ENCODE measurements at places on chromosomes 1 and 21. TPM values are rescaled to one million over a fixed set of nuclear protein-coding genes. Genes with fewer than 3 reads are reported as not detected.

The CYP4Z1 gene
- total RNA-seq: 6.3 TPM

The WNT4 gene
- total RNA-seq: 1.0 TPM

DNA sequence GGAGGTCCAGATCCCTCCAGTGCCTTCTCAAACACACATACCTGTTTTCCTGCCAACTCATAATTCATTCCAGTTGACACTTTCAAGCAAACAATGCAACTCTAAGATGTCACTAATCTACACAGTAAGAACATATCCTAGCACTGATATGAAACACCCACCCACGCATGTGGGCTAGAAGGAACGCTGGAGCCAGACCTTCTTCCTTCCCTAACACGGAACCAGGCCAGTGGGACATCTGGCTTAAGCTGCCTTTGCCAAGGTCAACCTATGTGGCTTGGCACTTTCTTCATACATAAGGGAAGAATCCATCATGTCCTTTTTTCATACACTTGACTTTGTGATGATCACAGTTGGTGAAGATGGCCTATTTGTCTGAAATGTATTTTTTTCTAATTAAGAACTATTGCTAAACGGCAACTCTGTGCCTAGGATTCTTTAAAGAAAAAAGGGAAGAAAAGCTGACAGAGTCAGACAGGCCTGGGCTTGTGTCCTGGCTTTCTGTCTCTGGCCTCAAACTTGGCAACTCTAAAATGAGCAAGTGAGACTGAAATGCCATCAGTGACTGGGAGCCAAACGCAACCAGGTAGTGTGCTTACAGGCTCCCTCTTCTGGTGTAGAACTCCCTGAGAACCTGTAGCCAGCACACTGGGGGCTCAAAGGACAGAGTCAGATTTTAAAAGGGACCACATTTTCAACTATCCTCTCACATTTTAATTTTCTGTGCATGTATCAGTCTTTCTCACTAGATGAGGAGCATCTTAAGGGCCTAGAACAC, 92.6 kb upstream of the BEND5 start:
- DNase-seq: no peak

DNA sequence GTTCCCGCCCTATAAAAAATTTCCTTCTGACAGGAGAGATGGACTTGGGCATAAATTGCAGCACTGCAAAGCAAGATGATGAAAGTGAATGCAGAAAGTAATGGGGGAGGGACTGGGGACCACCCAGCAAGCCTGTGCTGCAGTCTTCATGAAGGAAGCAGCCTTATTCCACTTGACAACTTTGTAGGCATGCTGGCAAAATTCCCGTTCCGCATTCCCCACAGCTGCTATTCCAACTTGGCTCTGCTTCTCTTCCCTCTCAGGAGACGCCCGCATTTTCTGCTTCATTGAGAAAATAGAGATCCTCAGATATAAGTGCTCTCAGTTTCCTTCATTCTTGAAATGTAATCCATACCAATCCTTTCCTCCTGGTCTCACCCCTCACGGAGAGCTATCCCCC, 2.4 kb downstream of the HMGB4 start:
- no peak for DNase-seq

- DNase-seq: no peak
These were observed 7.2 kb downstream of the AGMAT start for GRCh38 chr1:15577691-15578090.

DNA sequence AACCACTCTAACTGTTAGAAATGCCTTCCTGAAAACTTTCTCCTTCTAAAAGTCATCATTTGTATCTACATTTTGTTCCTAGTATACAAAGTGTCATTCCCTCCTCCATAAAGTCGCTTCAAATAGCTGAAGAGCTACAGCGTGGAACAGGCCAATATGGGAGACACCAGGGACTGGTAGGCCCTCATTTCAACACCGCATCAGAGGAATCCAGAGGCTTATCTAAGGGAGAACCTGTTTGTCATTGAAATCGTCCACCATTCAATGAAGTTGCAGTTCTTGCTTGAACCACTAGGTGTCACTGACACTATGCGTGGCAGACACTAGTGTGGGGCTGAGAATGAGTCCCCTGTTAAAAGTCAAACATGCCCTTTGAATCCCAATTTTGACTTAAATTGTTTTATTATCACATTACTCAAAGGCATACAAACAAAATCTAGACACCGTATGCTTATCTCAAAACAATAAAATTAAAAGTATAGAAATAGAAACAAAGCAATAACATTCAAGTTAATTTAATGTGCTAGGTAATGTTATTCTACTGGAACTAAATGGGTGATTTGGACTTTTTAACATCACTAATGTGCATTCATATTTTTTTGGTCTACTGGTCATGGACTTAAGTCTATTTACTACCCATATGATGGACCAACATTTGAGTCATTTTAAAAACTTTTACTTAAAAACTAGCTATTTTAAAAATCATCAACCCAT, 182.3 kb downstream of the FCRL5 start:
- DNase-seq: no peak

The RGS16 gene
- 27.2 TPM for total RNA-seq

The SLAMF8 gene
- total RNA-seq: 33.6 TPM

DNA sequence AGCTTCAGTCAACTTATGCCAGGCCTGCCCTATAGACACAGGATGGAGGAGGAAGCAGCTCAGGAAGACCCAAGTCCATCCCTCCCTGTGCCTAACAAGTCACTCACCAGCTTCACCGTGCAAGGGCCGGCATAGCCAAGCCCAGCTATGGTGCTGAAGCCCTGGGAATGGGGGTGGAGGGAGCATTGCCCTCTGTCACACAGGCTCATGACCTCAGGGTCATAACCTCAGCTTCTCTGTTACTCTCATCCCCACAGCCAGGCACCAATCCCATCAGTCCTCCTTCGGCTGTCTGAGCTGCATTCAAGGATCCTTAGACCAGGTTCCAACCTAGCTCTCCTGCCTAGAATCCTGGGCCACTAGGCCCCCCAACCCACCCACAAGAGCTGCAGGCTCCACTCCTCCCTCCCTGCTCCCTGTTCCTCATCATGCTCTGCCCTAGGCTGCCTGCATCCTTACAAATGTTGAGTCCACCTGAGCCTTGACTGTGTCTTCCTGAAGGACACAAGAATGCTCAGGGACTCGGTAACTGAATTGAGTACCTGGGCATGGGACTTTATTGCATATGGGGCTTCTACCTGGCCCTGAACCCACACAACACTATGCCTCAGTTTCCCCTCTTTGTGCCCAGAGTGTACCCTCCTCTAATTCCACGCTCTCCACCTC, 1.7 kb downstream of the CD244 start:
- no peak for DNase-seq

The ARHGEF10L gene
- total RNA-seq: 17.6 TPM

DNA sequence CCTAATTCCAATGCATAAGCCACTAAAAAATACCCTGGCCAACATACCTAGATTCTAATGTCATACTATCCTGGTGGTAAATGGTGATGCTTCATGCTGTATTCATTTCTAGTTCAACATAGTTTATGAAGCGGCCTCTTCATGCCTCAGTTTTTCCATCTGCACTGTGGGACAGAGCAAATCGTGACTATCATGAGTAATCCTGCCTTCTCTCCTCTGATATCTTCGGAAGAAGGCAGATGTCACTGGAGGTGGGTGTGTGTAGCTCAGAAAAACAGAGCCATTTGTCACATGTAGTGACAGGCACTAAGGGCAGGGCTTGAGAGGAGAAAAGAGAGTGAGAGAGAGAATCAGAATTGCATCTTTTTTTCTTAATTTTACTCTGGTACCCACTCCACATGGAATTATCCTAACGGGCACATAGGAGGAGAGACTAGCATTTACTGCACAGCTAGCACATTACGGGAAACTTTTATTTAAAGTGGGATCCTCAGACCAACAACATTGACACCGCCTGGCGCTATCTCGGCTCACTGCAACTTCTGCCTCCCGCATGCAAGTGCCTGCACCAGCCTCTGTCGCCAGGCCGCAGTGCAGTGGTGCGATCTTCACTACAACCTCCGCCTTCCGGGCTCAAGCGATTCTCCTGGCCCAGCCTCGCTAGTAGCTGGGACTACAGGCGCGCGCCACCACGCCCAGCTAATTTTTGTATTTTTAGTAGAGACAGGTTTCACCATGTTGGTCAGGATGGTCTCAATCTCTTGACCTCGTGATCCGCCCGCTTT, 78.4 kb upstream of the KCNA3 start:
- DNase-seq: no peak

DNA sequence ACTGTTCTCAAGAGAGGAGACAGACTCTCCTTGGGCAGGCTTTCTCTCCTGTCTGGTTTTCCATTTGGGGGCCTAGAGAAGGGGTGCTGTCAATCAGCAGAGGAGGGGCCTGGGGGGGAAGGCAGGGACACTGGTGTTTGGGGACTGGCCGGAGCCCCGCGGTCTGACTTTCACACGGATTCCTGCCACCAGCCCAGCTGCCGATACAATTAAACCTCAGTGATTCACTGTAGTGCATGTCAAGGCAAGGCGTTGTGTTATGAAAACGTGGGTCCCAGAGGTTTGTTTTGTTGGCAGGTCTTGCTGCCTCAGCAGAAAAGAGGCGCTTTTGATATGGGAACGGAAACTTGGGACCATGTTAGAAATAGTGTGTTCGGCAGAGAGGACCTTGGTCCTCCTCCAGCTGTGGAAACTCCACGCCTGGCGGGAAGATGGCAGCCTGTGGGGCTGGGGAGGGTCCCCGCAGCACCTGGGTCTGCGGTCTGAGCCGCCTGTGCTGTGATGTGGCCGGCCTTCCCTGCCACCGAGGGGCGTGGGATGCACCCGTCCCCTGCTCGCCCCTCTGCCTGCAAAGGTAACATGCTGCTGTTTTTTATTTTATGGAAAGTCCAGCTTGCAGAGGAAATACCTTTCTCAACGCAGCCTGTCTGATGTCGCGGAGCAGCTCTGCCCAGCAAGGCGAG, 47.6 kb downstream of the SPSB1 start:
- no peak for DNase-seq

The LDLRAD1 gene
- total RNA-seq: 27.4 TPM

- peak; percentile 73 for DNase-seq
These were observed 12.5 kb downstream of the RGS8 start for GRCh38 chr1:182671750-182672486.

GRCh38 chr1:237574536-237574935, 316.2 kb downstream of the ZP4 start:
- no peak for DNase-seq

- DNase-seq: no peak
These were observed 34.3 kb downstream of the SSBP3 start for GRCh38 chr1:54371942-54372275.

- no peak for DNase-seq
These were observed 55.0 kb downstream of the ELAVL4 start for GRCh38 chr1:50163680-50164079.

DNA sequence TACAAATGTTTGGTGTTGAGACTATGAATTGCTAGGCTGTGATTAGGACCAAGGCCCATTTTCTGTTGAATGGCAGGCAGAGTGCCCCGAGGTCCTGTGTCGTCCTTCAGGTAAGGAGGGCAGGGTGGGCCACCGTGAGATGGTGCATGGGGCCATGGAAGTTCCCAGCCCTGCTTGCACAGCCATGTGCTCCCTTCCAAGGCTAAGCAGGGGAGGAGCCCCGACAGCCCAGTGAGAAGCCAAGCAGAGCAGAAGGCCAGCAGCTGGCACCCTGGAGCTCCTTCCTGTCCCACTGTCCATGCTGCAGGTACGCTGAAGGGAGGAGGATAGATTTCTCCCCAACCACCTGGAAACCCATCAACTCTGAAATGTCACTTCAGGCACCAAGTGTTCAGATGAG, 8.2 kb upstream of the NUAK2 start:
- DNase-seq: no peak

GRCh38 chr1:9766759-9767442, 56.9 kb downstream of the CLSTN1 start:
- DNase-seq: no peak

The AQP10 gene
- 0.49 TPM for total RNA-seq

The LIN28A gene
- 1.2 TPM for total RNA-seq

GRCh38 chr1:169044296-169044695, 62.2 kb upstream of the ATP1B1 start:
- no peak for DNase-seq

The AADACL3 gene
- not detected for total RNA-seq

- no peak for DNase-seq
These were observed 203.3 kb upstream of the IVNS1ABP start for GRCh38 chr1:185520188-185520920.

The OR2L8 gene
- not detected for total RNA-seq

DNA sequence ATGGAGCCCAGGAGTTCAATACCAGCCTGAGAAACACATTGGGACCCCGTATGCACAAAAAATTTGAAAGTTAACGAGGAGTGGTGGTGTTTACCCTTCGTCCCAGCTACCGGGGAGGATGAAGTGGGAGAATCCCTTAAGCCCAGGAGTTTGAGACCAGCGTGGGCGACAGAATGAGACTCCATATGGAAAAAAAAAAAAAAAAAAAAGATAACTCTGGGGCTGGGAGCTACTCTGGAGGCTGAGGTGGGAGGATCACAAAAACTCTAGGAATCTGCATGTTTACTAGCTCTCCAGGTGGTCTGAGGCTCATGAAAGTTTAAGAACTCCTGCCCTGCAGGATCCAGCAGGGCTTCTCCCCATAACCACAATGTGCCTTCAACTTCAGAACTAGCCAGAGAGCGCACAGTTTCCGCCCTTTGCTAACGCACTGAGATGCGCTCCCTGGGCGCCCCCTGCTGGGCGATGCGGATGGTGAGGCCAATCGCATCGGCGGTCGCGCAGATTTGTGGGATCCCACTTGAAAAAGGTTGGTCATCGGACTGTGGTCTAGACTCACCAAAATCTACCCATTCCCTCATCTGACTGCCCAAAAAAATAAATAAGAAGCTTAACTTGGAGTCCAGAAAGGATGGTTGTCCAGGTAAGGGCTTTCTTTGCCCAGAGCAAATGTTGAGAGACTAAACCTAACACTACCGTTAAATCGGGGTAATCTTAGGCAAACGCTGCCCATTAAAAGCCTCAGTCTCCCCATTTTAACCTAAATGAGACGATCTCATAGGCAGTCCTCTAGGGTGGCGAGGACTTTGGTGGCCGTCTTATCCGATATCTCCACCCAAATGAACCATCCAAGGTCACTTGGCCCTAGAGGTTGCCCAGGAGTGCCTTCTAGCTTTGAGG, 8.8 kb downstream of the ZNF683 start:
- peak; percentile 81 for DNase-seq

DNA sequence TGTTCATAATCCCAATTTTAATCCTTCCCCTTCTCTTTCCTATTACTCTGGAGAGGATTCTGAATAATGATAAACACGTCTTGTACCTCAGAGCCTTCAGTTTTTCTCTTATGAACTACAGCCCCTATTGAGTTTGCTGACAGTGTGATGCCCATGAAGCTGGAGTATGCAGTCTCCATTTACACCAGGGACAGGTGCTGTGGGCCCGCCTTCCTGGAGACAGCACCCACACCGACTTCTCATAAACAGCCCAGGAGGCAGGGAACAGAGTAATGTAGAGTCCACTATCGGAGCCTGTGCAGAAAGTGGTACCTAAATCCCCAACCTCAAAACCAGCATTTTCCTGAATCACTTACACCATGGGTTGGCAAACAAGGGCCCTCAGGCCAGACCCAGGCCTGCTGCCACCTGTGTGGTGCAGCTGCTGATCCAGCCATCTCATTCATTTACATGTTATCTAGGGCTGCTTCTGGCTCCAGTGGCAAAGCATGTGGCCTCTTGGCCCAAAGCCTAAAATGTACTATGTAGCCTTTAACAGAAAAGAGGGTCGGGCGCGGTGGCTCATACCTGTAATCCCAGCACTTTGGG, 95.1 kb upstream of the KRTAP19-8 start:
- DNase-seq: no peak

The FMN2 gene
- total RNA-seq: 0.54 TPM

The SIKE1 gene
- total RNA-seq: 28.6 TPM

GRCh38 chr1:55632058-55632457, 416.9 kb upstream of the USP24 start:
- no peak for DNase-seq

- no peak for DNase-seq
These were observed 39.9 kb upstream of the TADA1 start for GRCh38 chr1:166915941-166916340.

The PLA2G5 gene
- total RNA-seq: 2.0 TPM
